Cardiac muscle cell (in vitro differentiated cells and primary cell): ENCODE measurements at places on chromosomes 1 and 21. TPM values are rescaled to one million over a fixed set of nuclear protein-coding genes. Genes with fewer than 3 reads are reported as not detected.
A peak's percentile ranks its signal among the peaks of the same experiment; 100 is the strongest.

DNA sequence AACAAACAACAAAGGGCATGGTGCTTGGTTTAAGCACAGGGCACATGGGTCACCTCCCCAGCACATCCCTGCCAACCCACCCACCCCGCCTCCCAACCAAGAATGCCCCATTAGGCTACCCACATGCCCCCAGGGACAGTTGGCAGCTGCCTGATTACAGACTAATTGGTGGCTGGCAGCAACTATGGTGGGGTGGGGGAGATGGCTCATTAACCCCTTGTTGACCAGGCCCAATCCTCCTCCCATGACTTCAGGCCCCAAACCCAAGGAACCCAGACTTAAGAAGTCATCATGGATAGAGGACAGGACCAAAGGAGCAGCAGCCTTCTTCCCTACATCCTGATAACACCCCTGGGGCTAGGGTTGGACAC lies 1.3 kb downstream of the RIMS3 start:
- no peak overlapping the region for H3K4me3 ChIP-seq
- no peaks in the 10 kb centered on the region for H3K36me3 ChIP-seq

DNA sequence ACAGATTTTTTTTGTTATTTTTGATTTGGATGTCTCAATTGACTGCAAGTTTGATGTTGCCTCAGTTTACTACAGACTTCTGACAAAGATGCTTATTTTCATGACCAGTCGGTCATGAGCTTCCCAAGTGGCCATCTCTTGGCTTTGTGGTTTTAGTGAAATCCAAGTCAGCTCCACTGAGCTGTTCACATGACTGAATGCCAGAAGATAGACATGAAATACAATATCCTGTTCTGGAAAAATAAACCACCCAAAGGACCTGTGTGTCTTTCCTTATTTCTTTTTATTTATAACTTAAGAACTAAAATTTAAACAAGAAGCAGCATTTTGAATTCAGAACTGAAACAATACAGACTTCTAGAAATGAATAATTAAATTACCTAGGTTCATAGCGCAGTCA lies 89.3 kb downstream of the HMCN1 start:
- H3K27ac ChIP-seq: no peak overlapping the region
- no peaks in the 10 kb centered on the region for H3K36me3 ChIP-seq
- DNase-seq: peak; percentile 37

DNA sequence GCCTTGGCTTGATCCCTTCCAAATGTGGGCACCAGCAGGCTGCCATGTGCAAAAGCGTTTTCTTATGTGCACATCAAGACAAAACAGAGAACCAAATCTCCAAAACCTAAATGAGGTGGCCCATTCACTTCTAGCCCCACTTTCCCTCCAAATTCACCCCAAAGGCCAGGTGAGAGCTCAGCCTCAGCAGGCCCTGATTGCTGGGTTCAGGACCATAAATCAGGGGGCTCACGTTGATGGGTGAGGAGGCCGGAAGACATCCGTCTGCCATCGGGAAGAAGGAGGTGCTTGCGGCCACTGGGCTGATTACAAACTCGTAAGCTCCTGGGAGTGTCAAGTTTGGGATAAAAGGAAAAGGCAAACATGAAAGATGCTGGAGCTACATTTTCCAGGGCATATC lies 86.7 kb upstream of the CLDN14 start:
- no peaks in the 10 kb centered on the region for H3K27me3 ChIP-seq
- H3K4me1 ChIP-seq: no peaks in the 10 kb centered on the region
- H3K4me3 ChIP-seq: no peak overlapping the region
- no peak overlapping the region for H3K27ac ChIP-seq

- no peaks in the 10 kb centered on the region for H3K36me3 ChIP-seq
- peaks cover 11% of the 10 kb centered on the region for H3K4me1 ChIP-seq
- H3K27ac ChIP-seq: peak overlapping the region; percentile 99
- DNase-seq: peak; percentile 91
These were observed 40.9 kb upstream of the PPIAL4F start for GRCh38 chr1:144551543-144552424.

GRCh38 chr1:77857552-77857951 lies 30.9 kb upstream of the NEXN start:
- no peak overlapping the region for H3K4me3 ChIP-seq
- DNase-seq: peak; percentile 50
- no peaks in the 10 kb centered on the region for H3K4me1 ChIP-seq
- no peaks in the 10 kb centered on the region for H3K36me3 ChIP-seq
- H3K27ac ChIP-seq: no peak overlapping the region

GRCh38 chr1:181135437-181135731 lies 46.9 kb downstream of the IER5 start:
- H3K4me1 ChIP-seq: peaks cover 11% of the 10 kb centered on the region
- peaks cover 21% of the 10 kb centered on the region for H3K27me3 ChIP-seq
- peak; percentile 26 for DNase-seq
- H3K36me3 ChIP-seq: no peaks in the 10 kb centered on the region
- no peak overlapping the region for H3K27ac ChIP-seq

DNA sequence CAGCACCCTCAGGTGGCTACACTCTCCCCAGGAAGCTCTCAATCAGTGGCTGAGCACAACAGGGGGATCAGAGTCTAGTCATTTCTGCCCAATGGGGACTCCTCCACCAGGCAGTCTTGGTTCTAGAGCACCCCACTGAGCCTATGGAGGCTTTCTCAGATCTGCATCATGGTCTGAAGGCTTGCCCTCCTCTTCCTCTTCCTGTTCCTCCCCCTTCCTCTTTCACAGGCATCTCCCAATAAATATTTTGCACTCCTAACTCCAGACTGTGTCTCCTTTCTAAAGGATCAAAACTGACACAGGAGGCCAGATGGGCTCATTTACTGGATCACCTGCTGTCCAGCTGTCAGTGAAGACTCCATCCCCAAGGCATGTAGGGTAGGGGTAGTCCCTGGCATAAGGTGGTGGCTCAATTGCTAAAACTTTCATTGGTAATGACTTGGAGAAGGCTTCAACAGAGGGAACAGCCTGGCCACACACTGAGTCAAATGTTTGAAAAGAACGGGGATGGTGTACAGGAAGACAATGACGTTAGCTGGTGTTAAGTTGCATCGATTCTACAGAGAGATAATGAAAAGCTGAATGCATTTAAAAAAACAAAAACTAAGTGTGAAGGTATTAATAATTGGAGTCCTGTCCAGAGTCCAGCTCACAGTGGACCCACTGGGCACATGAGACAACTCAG lies 84.2 kb upstream of the SLC2A1 start:
- no peaks in the 10 kb centered on the region for H3K36me3 ChIP-seq
- H3K27me3 ChIP-seq: no peaks in the 10 kb centered on the region
- H3K4me3 ChIP-seq: no peak overlapping the region
- peaks cover 6% of the 10 kb centered on the region for H3K4me1 ChIP-seq
- DNase-seq: no peak

DNA sequence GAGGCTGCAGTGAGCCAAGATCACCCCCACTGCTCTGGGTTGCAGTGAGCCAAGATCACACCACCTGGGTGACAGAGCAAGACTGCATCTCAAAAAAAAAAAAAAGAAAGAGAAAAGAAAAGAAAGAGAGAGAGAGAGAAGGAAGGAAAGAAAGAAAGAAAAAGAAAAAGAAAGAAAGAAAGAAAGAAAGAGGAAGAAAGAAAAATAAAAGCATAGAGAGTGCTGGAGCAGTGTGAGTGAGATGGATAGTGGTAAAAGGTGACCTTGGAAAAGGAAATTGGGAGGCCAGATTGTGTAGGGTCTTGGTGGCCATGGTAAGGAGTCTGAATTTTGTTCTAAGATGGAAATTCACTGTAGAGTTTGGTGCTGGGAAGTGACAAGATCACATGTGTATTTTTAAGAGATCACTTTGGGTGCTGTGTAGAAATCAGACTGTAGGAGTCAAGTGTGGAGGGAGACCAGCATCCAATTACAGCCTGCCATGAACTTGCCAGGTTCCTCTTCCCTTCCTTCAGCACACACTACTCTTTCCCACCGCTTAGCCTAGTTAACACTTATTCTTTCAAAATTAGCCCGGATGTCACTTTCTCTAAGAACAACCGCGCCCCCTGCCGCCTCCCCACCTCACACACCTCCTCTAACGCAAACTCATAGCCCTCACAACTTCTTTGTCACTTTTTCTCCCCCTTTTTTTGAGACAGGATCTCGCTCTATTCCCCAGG lies 17.9 kb downstream of the MTX1 start:
- H3K4me3 ChIP-seq: peak overlapping the region; percentile 40
- peaks cover 6% of the 10 kb centered on the region for H3K4me1 ChIP-seq
- peak overlapping the region; percentile 31 for H3K27ac ChIP-seq

- H3K4me3 ChIP-seq: no peak overlapping the region
- no peaks in the 10 kb centered on the region for H3K4me1 ChIP-seq
- no peak overlapping the region for H3K27ac ChIP-seq
- H3K27me3 ChIP-seq: no peaks in the 10 kb centered on the region
These were observed 109.0 kb downstream of the CACNA1E start for GRCh38 chr1:181592255-181592859.

GRCh38 chr1:77642196-77642595 lies 40.3 kb downstream of the ZZZ3 start:
- H3K4me1 ChIP-seq: no peaks in the 10 kb centered on the region
- H3K27ac ChIP-seq: no peak overlapping the region
- H3K4me3 ChIP-seq: no peak overlapping the region
- DNase-seq: peak; percentile 60

- no peak overlapping the region for H3K27ac ChIP-seq
- no peaks in the 10 kb centered on the region for H3K4me1 ChIP-seq
- DNase-seq: no peak
- no peaks in the 10 kb centered on the region for H3K27me3 ChIP-seq
These were observed 9.2 kb upstream of the CD84 start for GRCh38 chr1:160588468-160588867.

- H3K27ac ChIP-seq: no peak overlapping the region
- no peak for DNase-seq
- peaks cover 5% of the 10 kb centered on the region for H3K27me3 ChIP-seq
- H3K36me3 ChIP-seq: no peaks in the 10 kb centered on the region
These were observed 60.7 kb upstream of the PAX7 start for GRCh38 chr1:18569811-18570545.

DNA sequence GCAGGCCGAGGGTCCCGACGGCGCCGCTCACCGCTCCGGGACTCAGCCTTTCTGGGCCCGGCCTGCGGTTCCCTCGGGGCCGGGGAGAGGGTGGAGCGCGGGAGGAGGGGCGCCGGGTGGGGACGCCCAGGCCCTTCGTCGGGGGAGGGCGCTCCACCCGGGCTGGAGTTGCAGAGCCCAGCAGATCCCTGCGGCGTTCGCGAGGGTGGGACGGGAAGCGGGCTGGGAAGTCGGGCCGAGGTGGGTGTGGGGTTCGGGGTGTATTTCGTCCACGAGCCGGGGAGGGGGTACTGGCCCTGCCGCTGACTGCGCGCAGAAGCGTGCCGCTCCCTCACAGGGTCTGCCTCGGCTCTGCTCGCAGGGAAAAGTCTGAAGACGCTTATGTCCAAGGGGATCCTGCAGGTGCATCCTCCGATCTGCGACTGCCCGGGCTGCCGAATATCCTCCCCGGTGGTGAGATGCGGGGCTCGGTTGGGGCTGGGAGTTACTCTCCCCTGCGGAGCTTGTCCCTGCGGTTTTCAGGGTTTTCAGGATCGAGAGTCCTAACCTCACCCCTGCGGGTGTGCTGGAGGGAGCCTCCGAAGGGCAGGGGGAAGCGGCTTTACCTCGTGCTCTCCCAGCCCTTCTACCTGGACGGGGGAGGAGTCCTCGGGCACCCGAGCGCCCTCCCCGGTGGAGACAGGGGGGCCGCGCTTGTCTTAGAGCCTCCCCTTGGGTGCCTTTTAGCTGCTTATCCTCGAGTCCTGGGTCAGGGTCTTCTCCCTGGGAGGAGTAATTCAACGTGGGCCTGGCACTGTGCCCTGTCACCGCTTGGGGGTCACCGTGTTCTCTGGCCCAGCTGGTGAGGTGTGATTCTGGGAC lies 2.1 kb downstream of the SAMD11 start:
- peak overlapping the region; percentile 89 for H3K4me3 ChIP-seq
- DNase-seq: peak; percentile 77
- H3K4me1 ChIP-seq: peaks cover 13% of the 10 kb centered on the region
- H3K36me3 ChIP-seq: no peaks in the 10 kb centered on the region

DNA sequence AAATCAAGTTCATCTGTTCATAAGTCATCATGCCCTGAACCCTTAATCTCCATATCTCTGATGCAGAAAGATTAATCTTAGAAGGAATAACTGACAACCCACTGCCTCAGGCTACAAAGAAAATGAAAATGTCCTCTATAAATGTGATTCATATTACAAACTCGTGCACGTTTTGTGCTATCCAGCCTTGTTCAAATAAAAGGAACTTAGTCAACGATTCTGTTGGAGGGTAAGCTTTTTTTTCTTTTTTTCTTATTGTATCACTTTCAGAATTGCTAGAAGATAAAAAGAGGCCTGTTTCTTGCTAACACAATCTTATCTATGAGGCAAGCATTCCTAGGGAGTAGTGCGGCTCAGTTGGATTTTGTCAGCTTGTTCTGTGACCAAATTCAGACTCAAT lies 228.4 kb downstream of the TM2D1 start:
- no peaks in the 10 kb centered on the region for H3K36me3 ChIP-seq
- no peak overlapping the region for H3K4me3 ChIP-seq
- no peaks in the 10 kb centered on the region for H3K27me3 ChIP-seq
- peak overlapping the region; percentile 56 for H3K27ac ChIP-seq
- peaks cover 10% of the 10 kb centered on the region for H3K4me1 ChIP-seq
- DNase-seq: peak; percentile 82

DNA sequence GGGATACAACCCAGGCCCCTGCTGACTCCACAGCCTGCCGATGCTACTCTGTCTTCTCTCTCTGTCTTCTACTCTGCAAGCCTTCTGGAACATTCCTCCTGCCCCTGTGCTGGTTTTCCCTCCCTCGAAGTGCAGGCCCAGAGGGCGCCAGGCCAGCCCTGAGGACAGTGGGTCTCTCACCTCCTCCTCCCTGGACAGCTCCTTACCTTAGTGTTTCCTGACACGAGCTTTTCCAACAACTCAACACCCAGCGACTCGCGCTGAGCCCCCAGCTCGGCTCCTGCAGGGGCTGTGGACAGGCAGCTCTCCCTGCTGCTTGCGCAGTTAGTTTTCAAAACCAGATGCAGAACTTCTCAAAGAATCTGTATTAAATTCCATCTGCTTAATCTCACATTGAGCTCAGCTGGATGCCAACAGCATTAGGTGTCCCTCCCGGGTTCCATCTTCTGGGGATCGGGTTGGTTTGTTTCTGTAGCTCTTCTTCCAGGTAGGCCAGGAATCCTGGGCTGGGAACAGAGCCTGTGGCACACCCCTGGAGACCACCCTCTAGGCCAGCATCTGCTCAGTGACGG lies 54.2 kb downstream of the PTPRU start:
- peak overlapping the region; percentile 12 for H3K27ac ChIP-seq
- H3K4me3 ChIP-seq: no peak overlapping the region
- DNase-seq: peak; percentile 27
- peaks cover 3% of the 10 kb centered on the region for H3K4me1 ChIP-seq

CCSAP gene
- polyA plus RNA-seq: 4.1 and 6.6 TPM in 2 replicates

COL16A1 gene
- 67.7 and 119 TPM in 2 replicates for polyA plus RNA-seq

PLA2G2A gene
- polyA plus RNA-seq: 1.5 TPM in 1 of 2 replicates, not detected in the other

INSRR gene
- 0.11 and 0.30 TPM in 2 replicates for polyA plus RNA-seq

S100A1 gene
- polyA plus RNA-seq: 0.42 TPM in 1 of 2 replicates, not detected in the other

SRRM1 gene
- polyA plus RNA-seq: 139 and 217 TPM in 2 replicates

SPATA46 gene
- polyA plus RNA-seq: not detected in 2 replicates
